ENCODE measurements at places on chromosomes 2 and 18. TPM values are rescaled to one million over a fixed set of nuclear protein-coding genes. Genes with fewer than 3 reads are reported as not detected.

The TTN gene
- total RNA-seq: not detected

The FHOD3 gene
- total RNA-seq: 4.9 TPM

The MDH1 gene
- total RNA-seq: 407 TPM

The PCARE gene
- total RNA-seq: not detected

The CHRNG gene
- total RNA-seq: not detected

The BOLL gene
- total RNA-seq: not detected

The KLHL41 gene
- not detected for total RNA-seq

The MAP2 gene
- 5.3 TPM for total RNA-seq

DNA sequence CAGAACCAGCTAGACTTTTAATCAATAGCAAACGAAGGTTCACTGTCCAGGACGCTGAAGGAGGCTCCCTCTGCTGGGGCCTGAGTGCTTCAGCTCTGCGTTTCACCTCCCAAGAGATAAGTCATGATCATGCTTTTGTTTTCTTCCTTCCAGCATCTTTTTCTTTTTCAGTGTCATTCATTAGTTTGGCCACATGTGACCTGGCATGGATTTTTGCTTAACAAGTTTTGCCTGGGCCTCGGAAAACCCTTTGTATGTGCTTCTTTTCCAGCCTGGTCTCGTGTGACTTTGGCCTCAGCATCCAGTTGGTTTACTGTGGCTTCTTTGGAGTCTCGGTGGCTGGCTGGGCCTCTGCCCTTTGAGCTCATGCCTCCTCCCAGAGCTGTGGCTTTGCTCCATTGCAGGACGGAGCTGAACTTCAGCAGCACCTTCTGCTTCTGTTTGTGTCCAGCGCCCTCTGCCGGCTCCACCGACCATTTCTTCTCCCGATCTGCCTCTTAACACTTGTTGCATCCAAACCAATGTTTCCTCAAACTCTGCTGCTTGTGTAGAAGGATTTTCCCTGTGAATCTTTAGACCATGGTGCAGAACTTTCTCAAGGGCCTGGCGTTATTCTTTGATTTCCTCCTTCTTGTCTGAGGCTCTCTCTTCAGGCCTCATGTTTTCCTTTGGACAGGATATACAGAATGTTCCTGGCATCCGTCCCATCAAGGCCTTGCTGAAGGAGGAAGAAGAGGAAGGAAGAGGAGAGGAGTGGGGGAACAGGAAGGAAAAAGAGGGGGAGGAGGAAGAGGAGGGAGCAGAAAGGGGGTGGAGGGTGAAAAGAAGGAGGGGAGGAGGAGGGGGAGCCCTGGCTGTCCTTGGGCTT is 23.6 kb upstream of the HES6 start:
- DNase-seq: peak; percentile 79

DNA sequence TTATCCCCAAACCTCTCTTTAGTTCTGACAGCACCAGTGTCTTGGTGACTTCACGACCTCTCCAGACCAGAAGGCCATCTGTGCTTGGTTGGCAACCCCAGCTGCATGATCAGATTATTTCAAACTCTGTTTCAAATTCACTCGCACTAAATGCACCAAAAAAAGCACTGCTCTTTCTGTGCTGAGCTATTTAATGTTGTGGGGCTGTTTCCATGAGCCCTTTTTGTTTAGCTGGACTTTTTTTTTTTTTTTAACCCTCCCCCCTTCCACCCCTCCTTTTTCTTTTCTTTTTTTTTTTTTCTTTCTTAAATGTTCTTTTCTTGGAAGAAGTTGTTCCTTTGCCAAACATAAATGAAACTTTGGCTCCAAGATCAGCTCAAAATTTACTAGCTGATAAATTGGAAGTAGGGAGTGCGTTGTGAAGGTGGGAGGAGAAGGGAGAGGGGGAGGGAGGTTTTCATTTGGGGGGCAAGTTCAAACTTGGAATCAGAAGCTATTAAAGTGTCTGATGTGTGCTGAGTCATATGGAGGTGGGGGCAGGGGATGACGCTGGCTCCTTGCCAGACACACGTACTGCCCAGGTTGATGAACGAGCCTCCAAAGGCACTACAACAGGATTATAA is 543.0 kb upstream of the TNP1 start:
- peak; percentile 59 for DNase-seq

GRCh38 chr2:88489181-88489580 is 36.7 kb upstream of the FOXI3 start:
- DNase-seq: no peak

- DNase-seq: no peak
Observed at GRCh38 chr2:133986881-133987795, 266.7 kb upstream of the MGAT5 start.

GRCh38 chr2:219254590-219255201 is 978 bp upstream of the TUBA4A start:
- DNase-seq: no peak

- DNase-seq: no peak
Observed at GRCh38 chr2:11703700-11704099, 33.7 kb upstream of the NTSR2 start.

- no peak for DNase-seq
Observed at GRCh38 chr2:134282629-134283400, 28.9 kb downstream of the MGAT5 start.
